CD4-positive, alpha-beta T cell treated with Interleukin-15 for 1 hour (primary cell): ENCODE measurements at places on chromosomes 2 and 18.
A peak's percentile ranks its signal among the peaks of the same experiment; 100 is the strongest.

GRCh38 chr2:144241801-144242200 is 278.1 kb downstream of the ZEB2 start:
- DNase-seq: no peak

- DNase-seq: no peak
Measured at GRCh38 chr18:50679656-50680055, 119.8 kb downstream of the MAPK4 start.

DNA sequence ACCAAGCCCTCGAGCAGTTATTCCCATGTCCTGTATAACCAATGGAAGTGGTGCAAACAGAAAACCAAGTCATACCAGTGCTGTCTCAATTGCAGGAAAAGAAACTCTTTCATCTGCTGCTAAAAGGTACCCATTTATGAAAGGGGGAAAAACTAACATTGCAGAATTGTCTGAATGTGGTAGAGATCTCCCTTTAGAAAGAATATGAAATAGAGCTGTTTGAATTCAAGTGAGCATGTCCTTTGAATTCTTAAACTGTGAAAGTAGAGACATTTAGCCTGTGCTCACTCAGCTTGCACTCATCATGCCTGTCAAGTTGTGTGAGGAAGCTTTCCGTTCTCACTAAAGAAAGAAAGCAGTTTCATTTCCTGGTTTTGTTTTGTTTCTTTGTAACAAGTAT is 87.4 kb downstream of the EML4 start:
- no peak for DNase-seq

- DNase-seq: no peak
Measured at GRCh38 chr2:18506883-18507509, 53.5 kb downstream of the RDH14 start.

DNA sequence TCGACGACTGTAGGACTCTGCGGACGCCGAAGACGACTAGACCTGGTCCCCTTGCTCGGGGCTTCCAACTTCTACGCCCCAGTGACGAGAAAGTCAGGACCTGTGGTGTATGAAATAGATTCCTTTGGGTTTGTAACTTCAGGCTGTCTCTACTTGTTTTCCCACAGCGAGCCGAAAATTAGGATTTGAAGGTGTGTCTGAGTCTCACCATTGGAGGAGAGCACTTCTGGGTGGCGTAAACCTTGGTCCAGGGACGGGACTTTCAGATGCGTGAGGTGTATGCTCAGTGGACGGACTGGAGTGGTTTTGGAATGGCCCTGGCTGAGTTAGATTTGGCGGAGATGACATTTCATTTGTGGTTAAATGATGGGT is 1.3 kb downstream of the BIRC6 start:
- DNase-seq: no peak

GRCh38 chr2:10009271-10009810 is 34.0 kb upstream of the KLF11 start:
- DNase-seq: no peak

- no peak for DNase-seq
Measured at GRCh38 chr2:34123996-34124785, 525.1 kb upstream of the FAM98A start.

GRCh38 chr2:84840306-84840705 is 40.6 kb downstream of the TRABD2A start:
- DNase-seq: no peak

DNA sequence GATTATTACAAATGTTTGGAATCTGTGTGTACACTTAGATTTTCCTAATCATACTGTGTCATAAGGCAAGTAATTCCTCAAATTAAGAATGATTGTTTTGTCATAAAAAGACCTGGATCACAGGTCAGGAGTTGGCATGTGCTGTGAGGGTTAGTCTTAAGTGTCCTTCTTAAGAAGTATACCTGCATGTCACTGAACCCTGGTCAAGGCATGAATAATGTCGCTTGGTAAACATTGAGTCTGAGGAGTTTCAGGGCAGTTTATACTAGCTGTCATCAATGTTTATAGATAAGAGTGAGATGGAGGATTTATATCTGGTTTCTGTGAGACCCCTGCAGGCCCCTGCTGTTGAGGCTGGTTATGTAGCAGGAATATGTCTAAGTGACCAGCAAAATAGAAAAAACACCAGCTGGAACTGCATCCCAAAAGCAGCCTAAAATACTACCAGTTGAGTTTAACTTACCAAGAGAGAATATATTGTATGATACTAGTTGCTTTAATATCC is 112.0 kb upstream of the NOSTRIN start:
- DNase-seq: no peak

DNA sequence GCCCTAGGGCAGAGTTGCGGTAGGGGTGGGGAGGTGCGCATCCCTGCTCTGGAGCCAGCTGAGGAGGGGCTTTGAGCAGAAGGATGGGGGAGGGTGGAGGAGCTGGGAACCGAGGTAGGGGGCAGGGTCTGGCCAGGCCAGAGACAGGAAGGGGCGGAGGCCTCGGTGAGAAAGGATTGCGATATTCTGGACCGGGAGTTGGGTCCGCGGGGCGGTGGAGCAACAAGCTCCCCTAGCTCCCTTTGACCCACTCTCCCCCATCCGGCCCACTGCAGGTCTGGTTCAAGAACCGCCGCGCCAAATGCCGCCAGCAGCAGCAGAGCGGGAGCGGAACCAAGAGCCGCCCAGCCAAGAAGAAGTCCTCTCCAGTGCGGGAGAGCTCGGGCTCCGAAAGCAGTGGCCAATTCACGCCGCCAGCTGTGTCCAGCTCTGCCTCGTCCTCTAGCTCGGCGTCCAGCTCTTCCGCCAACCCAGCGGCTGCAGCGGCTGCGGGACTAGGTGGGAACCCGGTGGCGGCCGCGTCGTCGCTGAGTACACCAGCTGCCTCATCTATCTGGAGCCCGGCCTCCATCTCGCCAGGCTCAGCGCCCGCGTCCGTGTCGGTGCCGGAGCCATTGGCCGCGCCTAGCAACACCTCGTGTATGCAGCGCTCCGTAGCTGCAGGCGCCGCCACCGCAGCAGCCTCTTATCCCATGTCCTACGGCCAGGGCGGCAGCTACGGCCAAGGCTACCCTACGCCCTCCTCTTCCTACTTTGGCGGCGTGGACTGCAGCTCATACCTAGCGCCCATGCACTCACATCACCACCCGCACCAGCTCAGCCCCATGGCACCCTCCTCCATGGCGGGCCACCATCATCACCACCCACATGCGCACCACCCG is 4.8 kb downstream of the OTX1 start:
- DNase-seq: no peak

DNA sequence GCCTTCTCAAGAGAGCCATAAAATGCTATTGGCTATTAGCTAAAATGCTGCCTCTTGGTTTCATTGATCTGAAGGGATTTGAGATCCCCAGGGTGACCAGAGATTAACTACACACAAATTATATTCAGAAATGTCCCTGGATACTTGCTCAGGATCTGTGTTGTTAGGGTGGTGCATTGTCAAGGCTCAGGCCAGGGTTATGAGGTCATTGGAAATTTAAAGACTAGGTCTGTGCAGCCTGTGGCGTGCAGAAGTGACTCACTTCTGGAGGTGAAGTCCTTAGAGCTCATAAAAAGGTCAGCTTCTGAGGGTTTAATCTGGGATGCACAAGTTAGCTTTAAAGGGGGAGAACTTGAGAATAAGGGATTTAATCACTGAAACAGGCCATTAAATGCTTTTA is 23.5 kb downstream of the LRRTM1 start:
- DNase-seq: no peak

DNA sequence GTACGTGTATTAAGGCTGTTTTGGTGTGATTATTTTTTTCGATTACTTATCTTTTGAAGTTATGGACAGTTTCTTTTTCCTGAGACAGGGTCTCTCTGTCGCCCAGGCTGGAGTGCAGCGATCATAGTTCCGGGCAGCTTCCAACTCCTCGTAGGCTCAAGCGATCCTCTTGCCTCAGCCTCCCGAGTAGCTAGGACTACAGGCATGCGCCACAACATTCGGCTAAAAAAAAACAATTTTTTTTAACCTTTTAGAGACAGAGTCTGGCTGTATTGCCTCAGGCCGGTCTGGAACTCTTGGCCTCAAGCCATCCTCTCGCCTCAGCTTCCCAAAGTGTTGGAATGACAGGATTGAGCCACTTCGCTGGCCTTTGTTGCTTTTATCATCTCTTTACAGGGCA is 945 bp downstream of the HAT1 start:
- no peak for DNase-seq

- DNase-seq: no peak
Measured at GRCh38 chr2:5035057-5035488, 657.1 kb upstream of the SOX11 start.

- no peak for DNase-seq
Measured at GRCh38 chr2:197559681-197560080, 43.8 kb downstream of the MOB4 start.

GRCh38 chr2:220096406-220096805 is 469.0 kb downstream of the SLC4A3 start:
- no peak for DNase-seq

GRCh38 chr2:57429831-57430230 is 616.8 kb upstream of the VRK2 start:
- DNase-seq: no peak

DNA sequence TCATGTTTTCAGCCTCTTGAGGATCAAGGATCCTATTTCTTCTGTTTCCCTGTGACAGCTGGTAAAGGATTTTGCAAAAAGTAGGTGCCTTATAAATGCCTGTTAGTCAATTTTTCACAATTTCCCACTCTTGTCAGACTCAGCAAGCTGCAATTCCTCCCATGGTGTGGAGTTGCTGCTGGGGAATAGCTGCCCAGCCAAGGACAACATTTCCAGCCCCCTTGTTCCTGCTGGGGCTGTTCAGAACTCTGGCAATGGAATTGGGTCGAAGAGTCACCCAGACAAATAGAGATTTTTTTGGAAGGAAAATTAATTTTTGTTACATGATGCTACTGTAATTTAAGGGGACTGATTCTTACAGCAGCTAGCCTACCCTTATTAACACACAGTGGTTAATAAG is 43.7 kb downstream of the FSHR start:
- no peak for DNase-seq

DNA sequence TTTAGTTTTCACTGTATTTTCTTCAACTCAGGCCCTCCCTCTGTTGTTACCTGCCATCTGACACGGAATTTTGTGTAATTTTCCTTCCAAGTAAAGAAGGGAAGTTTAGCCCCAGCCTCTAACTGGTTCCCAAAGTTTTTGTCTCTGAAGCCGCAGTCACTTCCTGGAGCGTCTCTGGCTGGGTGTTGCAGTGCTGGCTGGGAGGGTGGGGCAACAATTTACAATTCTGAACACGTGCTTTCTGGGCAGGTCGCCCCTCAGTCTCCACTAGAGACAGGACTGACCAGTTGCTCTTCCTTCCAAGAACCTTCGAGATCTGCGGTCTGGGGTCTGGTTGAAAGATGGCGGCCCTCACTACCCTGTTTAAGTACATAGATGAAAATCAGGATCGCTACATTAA is 3.5 kb downstream of the CNDP2 start:
- peak; percentile 63 for DNase-seq

DNA sequence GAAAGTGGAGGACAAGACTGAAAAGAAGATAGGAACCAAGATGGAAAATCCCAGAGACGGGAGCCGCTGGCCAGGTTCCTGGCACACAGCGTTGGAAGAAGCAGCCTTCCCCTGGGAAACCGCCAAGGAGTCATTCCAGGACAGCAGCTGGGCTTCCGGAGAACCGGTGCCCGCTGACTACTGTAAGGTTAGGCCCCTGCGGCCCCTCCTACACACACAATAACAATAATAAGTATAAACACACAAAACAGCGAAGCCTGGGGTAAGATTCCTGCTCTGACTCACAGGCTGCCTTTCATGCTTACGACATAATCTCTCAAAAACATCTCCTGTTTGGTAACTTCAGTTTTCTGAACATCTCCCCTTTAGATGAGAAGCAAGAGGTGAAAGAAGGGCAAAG is 28.1 kb upstream of the MYCN start:
- DNase-seq: no peak

GRCh38 chr18:28004606-28005005 is 172.3 kb downstream of the CDH2 start:
- no peak for DNase-seq

GRCh38 chr2:230322561-230323384 is 4.2 kb upstream of the SP140L start:
- no peak for DNase-seq

DNA sequence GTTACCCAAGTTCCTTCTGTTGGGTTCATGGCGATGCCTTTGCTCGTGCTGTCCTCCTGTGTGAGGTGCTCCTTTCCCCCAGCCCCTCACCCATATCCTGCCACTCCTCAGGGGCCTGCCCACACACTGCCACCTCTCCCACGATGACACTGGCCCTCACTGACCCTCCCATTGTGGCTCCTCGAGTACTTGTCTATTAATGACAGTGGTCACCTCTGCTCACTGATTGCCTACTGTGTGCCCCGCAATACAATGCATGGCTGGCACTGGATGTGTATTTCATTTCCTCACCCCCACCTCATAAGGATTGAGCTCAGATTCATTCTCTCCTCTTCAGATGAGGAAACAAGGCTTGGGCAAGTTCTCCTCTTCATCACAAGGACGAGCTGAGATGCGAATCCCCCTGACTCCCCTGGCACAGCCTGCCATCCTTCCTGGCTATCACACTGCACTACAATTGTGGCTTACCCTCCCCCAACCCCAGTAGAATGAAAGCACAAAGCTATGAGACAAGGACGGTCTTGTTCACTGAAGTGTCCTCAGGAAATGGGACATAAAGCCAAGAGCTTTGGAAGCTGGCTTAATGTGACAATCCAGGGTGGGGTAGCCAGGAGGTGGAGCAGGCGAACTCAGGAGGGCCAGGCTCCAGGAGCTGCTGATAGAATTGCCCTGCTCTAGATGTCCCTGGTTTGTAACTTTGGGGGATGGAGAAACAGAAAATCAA is 93.9 kb upstream of the RAB12 start:
- no peak for DNase-seq

DNA sequence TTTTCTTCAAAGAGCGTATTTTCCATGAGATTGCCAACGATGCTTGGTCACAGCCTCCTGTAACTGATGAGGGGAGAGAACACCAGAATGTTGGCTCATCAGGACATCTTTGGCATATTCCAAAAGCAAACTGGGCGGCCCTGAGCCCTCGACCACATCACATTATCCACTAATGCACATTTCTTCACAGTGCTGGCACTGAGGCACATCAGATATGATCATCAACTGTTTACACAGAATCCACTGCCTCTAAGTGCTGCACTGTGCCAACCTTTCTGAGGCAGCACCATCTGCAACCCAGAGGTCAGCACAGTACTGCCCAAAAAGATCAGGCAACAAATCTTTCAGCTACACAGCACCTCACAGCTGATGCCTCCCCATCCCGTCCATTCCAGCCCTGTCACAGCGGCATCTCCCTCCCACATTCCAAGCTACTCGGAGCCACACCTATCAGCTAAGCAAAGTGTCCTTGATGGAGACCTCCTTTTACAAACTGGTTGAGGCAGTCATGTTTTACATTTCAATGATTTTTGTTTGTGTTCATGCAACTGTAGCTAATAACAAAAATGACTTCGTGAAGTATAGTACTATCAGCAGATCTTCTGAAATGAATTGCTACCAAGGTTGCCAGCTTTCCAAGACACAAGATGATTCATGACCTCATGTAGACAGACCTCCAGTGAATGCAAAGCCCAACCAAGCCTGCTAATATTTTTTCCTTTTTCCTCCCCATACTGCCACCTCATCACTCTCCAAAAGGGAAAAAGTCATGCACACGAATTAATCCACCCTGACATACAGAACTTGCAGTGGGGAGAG is 32.3 kb downstream of the MYO5B start:
- no peak for DNase-seq

- DNase-seq: no peak
Measured at GRCh38 chr18:63725682-63726480, 23.1 kb downstream of the SERPINB11 start.

GRCh38 chr2:102672107-102672776 is 52.9 kb downstream of the SLC9A2 start:
- DNase-seq: no peak
